ENCODE measurements at places on chromosomes 16 and 17.
A peak's percentile ranks its signal among the peaks of the same experiment; 100 is the strongest.

DNA sequence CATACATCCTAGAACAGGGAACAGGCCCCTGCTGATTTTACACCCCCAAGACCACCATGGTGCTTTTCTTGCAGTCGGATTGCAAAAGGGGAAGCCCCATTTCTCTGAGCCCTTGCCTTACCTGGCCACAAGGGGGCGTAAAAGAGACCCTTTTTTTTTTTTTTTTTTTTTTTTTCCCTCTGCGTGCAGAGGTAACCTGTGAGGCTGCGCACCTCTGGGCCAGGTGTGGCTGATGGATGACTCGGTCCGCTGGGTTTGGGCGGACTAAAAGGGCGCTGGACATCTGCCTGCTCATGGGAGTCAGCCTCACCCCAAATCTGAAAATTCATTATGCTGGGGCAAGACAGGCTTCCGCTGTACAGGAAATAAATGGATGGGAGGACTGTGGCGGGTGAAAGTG is 281.0 kb downstream of the CBLN1 start:
- DNase-seq, result no peak

DNA sequence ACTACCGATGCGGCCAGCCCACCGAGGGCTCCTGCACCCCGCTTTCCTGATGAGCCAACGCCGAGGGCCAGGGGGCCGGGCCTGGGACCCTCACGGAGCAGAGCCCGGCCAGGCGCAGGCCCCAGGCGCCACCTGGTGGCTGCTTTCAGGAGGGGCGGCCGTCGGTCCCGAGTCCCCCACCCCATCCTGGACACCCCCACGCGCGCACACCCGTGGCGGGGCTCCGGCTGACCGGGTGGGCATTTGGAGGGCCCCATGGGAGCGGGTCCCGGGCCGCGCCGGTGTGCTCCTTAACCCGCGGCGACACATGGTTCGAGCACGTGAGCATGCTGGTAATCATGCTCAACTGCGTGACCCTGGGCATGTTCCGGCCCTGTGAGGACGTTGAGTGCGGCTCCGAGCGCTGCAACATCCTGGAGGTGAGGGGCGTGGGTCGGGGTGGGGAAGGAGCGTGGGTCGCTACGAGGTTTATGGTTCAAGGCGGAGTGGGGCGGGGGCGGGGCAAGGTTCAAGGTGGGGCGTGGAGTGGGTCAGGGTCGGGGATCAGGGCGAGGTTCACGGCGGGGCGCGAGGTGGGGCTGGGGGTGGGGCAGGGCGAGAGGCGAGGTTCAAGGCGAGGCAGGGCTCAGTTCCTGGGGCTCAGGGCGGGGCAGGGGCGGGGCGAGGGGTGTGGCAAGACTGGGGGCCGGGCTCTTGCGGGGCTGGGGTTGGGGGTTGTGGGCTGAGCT is 30.2 kb downstream of the TPSG1 start:
- DNase-seq, result no peak

DNA sequence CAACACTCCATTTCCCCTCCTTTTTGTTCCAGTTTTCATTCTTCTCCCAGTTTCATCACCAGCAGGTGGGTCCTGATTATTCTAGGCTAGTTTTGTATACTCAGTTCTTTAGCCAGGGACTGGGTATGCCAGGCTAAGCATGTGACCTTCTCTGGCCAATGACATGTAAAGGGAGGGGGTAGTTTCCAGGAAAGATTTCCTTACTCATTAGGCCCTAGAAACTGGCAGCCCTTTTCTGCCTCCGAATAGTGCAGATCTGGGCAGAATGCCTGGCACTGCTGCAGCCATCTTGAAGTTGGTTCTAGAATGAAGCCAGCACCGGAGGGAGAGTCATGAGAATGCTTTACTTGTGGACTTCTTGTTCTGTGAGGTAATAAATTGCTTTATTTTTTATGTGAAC is 126.9 kb upstream of the AXIN2 start:
- no peak for DNase-seq

DNA sequence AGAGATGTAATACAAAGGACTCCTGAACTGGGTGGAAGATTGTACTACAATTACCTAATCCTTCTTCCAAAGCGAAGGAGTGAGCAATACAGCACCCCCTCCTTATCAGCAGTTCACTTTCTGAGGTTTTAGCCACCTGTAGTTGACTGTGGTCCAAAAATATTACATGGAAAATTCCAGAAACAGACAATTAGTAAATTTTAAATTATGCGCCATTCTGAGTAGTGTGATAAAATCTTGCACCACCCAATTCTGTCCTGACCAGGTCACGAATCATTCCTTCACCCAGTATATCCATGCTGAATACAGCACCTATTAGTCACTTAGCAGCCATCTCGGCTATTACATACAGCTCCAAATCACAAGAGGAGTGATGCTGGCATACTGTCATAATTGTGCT is 23.2 kb downstream of the VPS53 start:
- no peak for DNase-seq

DNA sequence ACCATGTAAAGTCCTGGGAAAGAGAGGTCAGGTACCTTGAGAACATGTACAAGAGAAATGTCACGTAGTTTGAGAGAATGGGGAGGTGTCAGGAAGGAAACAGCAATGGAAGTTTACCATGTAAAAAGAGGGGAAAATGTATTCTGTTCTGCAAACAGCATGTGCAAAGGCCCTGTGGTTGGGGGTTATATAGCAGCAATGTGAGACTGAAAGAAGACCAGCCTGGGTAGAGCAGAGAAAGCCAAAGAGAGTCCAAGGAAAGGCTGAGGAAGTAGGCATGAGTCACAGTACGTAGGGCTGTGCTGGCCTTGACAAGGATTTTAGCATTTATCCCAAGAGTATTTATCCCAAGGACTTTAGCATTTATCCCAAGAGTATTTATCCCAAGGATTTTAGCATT is 141.3 kb upstream of the CACNG3 start:
- DNase-seq, result no peak

GRCh38 chr17:82545071-82545462 is 25.5 kb downstream of the FOXK2 start:
- no peak for DNase-seq

GRCh38 chr17:8789743-8790142 is 9.4 kb downstream of the MFSD6L start:
- no peak for DNase-seq

GRCh38 chr17:36496018-36496789 is 9.7 kb downstream of the ZNHIT3 start:
- DNase-seq, result no peak

GRCh38 chr17:81125573-81126081 is 39.7 kb upstream of the PVALEF start:
- DNase-seq, result no peak

GRCh38 chr17:79044462-79044861 is 20.5 kb downstream of the C1QTNF1 start:
- no peak for DNase-seq

GRCh38 chr17:74408262-74408661 is 23.6 kb upstream of the GPRC5C start:
- no peak for DNase-seq

DNA sequence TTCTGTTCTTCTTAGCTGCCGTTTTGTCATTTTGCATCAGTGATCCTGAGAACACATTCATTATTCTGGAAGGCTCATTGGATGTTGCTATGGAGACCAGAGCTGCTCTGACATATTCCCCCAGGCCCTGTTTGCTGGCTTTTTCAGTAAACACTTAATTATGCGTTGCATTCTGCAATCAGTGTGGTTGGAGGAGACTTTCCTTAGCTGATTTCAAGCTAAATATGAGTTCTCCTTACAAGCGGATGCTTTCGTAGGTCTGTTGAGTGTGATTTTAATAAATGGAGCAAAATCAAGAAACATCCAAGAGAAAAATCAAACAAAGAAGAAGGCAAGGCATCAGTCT is 38.2 kb upstream of the NUDT7 start:
- DNase-seq, result no peak

DNA sequence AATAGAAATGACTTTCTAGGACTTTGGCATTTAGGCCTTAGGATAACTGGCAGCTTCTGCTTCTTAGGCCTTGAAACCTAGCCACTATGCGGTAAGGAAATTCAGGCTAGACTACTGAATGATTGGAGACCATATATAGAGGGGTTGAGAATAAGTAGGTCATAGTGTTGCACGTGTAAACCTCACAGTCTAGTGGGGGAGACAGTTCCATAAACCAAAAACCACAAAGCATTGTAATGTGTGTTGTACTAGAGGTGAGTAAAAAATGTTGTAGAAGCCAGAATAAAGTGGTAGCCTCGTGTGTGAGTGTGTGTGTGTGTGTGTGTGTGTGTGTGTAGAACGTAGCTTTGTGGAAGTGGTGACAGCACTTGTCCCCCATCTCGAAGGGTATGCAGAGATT is 188.5 kb downstream of the MAP2K6 start:
- DNase-seq, result peak; percentile 3

- no peak for DNase-seq
Observed at GRCh38 chr16:72935896-72936295, 112.0 kb downstream of the ZFHX3 start.

DNA sequence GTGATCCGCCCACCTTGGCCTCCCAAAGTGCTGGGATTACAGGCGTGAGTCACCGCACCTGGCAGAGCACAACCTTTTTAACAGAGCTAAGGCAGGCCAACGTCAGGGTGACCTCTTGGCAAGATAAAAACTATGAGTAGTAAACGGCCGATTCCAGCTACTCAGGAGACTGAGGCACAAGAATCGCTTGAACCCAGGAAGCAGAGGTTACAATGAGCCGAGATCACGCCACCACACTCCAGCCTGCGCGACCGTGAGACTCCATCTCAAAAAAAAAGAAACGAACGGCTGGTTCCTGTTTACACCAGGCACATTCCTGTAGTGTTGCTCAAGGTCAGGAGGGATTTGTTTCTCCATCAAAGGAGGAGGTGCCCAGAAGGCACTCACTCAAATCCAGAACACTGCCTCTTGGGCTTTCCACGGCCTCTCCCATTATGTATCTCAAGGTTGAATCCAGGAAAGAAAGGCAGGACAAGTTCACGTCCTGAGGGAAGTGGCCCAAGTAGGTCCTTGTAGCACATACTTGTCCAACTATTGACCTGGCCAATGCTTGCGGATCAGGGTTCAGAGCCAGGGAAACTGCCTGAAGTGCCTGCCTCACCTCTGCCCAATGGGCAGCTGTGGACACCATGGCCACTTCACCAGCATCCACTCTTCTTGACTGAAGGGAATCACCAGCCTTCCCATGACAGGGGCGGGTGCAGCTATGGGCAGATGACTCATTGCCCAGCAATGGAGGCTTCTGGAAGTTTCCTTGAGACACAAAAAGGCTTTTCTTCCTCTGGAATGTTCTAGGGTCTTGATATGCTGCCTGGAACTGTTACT is 13.5 kb downstream of the KNOP1 start:
- DNase-seq, result no peak

- DNase-seq, result no peak
Observed at GRCh38 chr17:30388321-30389179, 9.8 kb downstream of the CPD start.

DNA sequence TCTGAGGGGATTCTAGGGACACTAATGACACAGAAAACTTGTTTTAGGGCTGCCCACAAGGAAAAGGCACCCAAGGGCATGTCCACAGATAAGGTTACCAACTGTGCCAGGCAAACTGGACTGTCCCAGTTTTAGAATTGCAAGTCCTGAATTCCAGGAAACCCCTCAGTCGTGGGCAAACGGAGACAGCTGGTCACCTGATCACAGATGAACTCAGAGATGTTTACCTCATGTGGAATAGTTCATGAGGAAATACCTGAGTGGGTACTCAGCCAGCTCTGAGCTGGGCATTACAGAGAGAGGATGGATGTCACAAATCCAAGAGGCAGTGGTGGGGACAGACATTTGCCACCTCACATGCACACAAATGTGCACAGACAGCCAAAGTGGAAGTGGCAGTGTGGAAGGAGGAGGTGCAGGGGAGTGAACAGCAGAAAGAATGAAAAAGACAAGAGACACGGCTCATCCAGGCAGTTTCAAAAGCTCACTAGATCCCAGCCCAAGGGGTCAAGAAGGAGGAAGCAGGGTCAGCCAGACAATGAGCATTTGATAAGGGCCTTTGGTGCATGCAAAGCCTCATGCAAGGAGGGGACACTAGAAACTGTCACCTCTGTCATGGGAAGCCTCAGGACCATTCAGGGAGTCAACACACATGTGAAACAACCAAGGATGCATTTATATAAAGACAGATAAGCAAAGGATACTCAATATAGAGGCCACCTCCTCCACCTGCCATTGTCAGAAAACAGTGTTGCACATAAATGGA is 24.8 kb downstream of the TTLL6 start:
- no peak for DNase-seq

- no peak for DNase-seq
Observed at GRCh38 chr16:55737966-55738365, 82.2 kb downstream of the SLC6A2 start.

DNA sequence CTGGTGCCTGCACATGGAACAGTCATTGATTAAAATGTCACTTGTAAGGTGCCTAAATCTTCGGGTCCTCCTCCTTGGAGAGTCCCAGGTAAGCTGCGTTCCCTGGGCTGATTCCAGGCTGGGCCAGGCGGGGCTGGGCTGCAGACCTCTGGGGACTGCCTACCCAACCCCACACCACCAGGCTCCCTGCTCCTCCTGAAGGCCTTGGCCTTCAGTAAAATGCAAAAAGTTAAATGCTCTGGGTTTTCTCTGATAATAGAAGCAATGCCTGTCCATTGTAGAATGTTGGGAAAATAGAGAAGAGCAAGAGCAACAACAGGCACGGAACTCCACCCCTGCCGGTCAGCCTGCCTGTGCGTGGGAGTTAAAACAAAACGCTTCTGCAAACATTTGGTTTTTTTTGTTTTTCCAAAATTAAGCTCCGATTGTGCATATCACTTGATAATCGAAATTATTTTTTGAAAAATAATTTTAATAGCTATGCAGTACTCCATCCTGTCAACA is 363.9 kb downstream of the SEC14L1 start:
- DNase-seq, result no peak

GRCh38 chr16:12558641-12559040 is 245.0 kb downstream of the CPPED1 start:
- no peak for DNase-seq

GRCh38 chr16:21703589-21704174 is 39.9 kb downstream of the OTOA start:
- no peak for DNase-seq

- no peak for DNase-seq
Observed at GRCh38 chr17:79956853-79957252, 78.8 kb downstream of the TBC1D16 start.

DNA sequence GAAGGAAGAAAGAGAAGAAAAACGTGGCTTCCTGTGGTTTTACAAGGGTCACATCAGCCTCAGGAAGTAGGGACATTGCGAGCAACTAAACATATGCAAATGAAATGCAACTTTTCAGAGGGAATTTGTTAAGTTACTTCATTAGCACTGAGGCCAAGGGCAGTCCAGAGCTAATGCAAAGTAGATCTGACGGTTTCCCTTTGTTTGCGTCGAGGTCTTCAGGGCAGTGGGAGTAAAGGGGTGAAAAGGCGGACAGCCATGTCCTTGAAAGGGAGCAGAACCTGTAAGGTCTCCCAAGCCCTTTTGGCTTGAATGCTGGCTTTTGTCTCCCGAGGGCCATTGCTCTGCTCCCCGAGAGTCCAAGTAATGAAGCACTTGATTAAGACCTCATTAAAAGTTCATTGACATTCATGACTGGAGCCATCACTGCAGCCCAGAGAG is 85.0 kb downstream of the PMP22 start:
- DNase-seq, result no peak
